ENCODE measurements at places on chromosomes 7 and 10. TPM values are rescaled to one million over a fixed set of nuclear protein-coding genes. Genes with fewer than 3 reads are reported as not detected.
A peak's percentile ranks its signal among the peaks of the same experiment; 100 is the strongest.

- DNase-seq = peak; percentile 83
Observed at GRCh38 chr7:26398756-26399509, 107.3 kb downstream of the SNX10 start.

GRCh38 chr10:12929381-12929780 lies 72.1 kb downstream of the CCDC3 start:
- no peak for DNase-seq

DNA sequence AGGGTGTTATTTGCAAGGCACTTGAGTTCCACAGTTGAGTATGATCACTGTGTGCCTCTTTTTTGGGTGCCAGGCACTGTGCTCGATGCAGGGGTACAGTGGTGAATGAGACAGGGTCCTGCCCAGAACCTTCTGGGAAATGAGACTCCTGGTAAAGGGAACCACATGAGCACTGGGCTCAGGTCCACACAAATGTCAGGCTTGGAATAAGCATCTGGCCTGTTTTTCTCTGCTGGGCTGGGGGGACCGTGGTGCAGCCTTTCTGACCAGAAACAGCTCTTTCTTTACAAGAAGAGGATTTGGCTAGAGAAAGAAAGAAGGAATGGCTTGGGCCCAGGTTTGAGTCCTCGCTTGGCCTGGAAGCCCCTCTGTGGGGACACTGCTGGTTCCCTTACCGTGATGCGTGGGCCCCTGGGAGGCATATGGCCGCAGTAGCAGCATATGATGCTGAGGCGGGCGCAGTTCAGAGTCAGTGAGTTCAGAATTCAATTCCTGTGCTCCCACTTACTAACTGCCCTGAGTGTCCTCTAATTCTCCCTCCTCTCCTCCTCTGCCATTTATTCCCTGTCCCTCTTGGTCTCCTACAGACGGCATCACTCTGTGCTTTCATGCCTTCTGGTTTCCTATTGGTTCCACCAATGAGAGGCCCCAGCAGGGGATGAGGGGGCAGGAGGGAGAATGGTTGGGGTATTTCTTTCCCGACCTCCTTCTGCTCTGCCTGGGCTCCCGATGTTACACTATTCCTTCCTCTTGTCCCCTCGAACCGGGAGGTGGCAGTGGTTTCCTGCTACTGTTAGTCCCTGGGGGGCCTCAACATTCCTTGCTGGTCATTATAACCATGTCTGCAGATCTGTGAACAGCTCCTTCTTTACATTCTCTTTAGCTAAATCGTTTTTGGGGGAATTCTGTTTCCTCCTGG lies 9.6 kb upstream of the KCP start:
- DNase-seq = peak; percentile 30

Gene DBNL
- 103 TPM for total RNA-seq

DNA sequence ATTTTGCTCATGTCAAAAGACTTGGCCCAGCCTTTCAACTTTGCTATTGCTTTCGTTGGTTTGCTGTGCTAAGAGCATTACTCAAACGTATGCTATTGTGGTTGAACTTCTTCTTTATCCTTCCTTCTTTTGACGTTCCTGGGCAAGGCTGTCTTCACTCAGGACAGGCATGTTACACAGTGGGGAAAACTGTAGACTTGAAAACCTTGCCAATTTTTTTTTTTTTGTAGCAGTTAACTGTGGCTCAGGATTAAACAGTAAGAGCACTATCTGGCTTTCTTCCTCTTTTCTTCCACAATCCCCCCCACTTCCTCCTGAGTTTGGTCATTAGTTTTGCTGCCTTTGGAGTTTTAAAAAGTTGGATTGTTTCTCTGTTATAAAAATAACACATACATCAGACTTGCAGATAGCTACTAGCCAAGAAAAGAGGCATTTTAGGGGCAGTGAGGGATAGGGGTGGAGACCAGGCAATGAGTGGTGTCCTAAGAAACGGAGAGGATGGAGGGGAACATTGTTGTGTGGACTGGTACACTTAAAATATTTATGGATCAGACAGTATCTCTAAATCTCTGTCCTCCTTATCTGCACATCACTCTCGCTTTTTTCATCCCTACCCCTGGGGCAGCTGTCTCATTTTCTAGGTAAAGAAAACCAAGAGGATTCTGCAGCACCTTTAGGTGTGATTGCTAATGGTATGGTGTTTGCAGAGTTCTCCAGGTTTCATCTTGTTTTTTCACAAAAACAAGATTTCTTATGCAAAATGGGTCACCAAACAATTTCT lies 181.7 kb downstream of the LRMDA start:
- DNase-seq = no peak

GRCh38 chr7:81618396-81619014 lies 151.3 kb downstream of the HGF start:
- no peak for DNase-seq

Gene ACTR3C
- 31.6 TPM for total RNA-seq

GRCh38 chr10:105241254-105241653 lies 600.2 kb downstream of the SORCS3 start:
- no peak for DNase-seq

Gene C10orf62
- total RNA-seq = 1.6 TPM

DNA sequence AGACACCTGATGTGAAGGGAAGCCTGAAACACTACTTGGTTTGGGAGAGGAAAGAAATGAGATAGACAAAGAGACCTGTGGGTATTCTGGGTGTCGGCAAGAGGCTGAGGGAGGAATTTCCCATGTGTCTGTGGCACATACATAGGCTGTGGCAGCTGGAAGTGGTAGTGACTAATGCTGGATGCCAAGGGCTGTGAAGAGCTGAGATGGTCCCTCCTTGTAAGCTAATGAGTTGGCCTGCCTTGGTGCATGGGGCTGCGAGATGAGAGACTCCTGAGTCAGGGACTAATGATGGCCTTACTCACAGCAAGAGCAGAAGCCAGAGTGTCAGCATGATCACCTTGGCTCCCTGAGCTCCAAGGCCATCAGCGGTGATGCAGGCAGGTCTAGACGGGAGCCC lies 119.0 kb upstream of the EEPD1 start:
- DNase-seq = no peak
